ENCODE measurements at places on chromosomes 2 and 18. TPM values are rescaled to one million over a fixed set of nuclear protein-coding genes. Genes with fewer than 3 reads are reported as not detected.
A peak's percentile ranks its signal among the peaks of the same experiment; 100 is the strongest.

ZNF513 gene
- 12.6 TPM for total RNA-seq

DNA sequence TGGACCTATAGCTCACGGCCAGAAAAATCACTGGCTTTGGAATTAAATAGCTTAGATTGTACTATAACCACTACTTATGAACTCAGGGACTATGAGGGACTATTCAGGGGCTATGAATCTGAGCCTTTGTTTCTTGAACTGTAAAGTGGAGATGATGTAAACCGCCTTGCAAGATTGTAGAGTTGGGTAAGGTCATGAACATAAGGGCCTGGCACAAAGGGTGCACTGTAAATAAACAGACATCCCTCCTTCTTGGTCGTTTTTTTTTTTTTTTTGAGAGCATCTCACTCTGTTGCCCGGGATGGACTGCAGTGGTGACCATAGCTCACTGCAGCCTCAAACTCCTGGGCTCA is 2.8 kb downstream of the TMEM177 start:
- peaks cover 5% of the 10 kb centered on the region for H3K27me3 ChIP-seq
- DNase-seq: no peak
- H3K4me3 ChIP-seq: no peak overlapping the region
- peaks cover 27% of the 10 kb centered on the region for H3K4me1 ChIP-seq

GRCh38 chr18:58152216-58152615 is 108.2 kb downstream of the NEDD4L start:
- no peaks in the 10 kb centered on the region for H3K36me3 ChIP-seq
- H3K4me3 ChIP-seq: no peak overlapping the region
- no peak for DNase-seq
- no peaks in the 10 kb centered on the region for H3K4me1 ChIP-seq

DNA sequence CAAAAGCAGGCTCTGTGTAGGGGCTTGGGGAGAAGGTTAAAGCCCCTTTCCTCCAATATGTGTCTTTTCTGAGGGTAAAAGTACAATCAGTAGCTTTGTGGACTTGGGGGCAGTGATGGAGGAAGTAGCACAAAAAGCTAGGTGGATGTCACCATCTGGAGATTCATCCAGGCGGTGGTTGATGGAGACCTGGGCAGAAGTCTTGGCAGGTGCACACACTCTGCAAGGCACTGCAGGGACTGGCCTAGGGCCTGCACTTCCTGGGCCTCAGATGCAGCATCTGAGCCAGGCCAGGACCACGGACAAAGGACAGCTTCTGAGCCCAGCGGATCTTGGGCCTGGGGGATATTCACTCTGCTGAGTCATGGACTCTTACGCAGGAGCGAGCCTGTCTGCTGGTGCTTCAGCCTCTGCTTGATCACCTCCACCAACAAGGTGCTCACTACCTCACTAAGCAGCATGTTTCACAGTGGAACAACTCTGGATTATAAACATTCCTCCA is 391.1 kb downstream of the TNS1 start:
- no peak overlapping the region for H3K27ac ChIP-seq
- peaks cover 36% of the 10 kb centered on the region for H3K27me3 ChIP-seq
- no peak overlapping the region for H3K4me3 ChIP-seq
- H3K4me1 ChIP-seq: peaks cover 3% of the 10 kb centered on the region
- no peaks in the 10 kb centered on the region for H3K36me3 ChIP-seq

GRCh38 chr18:61556862-61557261 is 223.6 kb downstream of the CDH20 start:
- no peaks in the 10 kb centered on the region for H3K27me3 ChIP-seq
- DNase-seq: no peak
- H3K36me3 ChIP-seq: peaks cover 12% of the 10 kb centered on the region
- no peak overlapping the region for H3K27ac ChIP-seq

DNA sequence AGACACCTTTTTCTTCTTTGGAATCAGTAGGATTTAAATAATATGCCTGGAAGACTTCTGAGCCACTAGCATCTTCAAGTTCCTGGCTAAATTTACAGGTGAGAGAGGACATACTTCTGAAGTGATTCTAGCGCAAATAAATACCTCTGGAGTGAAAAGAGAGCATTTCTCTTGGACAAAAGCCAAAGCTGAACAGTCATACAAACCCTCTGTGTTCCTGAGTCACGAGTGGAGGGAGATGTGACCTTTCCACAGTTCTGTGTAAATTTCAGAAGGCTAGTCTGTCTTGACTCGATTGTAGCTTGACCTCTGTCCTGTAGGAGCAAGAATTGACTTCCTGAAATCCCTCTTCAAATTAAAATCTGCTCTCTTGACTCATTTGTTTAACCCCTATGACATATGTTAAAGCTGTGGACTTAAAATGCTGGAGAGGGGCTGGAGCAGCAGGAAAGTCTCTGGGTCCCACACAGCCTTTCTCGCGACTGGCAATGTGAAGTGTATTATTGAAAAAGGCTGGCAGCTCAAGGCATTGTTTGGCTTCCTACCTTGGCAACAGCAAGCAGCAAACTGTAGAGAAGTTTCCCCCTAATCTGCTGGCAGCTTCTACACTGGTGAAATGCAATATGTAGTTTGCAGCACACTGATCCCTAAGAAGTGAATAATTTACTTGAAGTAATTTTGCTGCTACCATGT is 79.6 kb upstream of the GCFC2 start:
- no peaks in the 10 kb centered on the region for H3K27me3 ChIP-seq
- H3K4me3 ChIP-seq: no peak overlapping the region
- no peaks in the 10 kb centered on the region for H3K4me1 ChIP-seq
- no peaks in the 10 kb centered on the region for H3K36me3 ChIP-seq

GRCh38 chr18:44817831-44818473 is 137.3 kb downstream of the SETBP1 start:
- H3K27ac ChIP-seq: no peak overlapping the region
- no peaks in the 10 kb centered on the region for H3K4me1 ChIP-seq
- no peak for DNase-seq
- peaks cover 6% of the 10 kb centered on the region for H3K27me3 ChIP-seq

GRCh38 chr2:152497481-152498052 is 162.6 kb downstream of the FMNL2 start:
- no peak overlapping the region for H3K4me3 ChIP-seq
- no peaks in the 10 kb centered on the region for H3K36me3 ChIP-seq

PIEZO2 gene
- total RNA-seq: not detected

- H3K4me1 ChIP-seq: peaks cover 9% of the 10 kb centered on the region
- DNase-seq: peak; percentile 3
- no peaks in the 10 kb centered on the region for H3K27me3 ChIP-seq
- no peaks in the 10 kb centered on the region for H3K36me3 ChIP-seq
- peak overlapping the region; percentile 29 for H3K27ac ChIP-seq
Measured at GRCh38 chr2:72515696-72516095, 310.1 kb downstream of the EXOC6B start.

GRCh38 chr2:233165895-233166661 is 85.4 kb upstream of the ATG16L1 start:
- H3K27ac ChIP-seq: no peak overlapping the region
- no peak for DNase-seq
- no peak overlapping the region for H3K4me3 ChIP-seq
- H3K36me3 ChIP-seq: no peaks in the 10 kb centered on the region
- H3K27me3 ChIP-seq: peaks cover 19% of the 10 kb centered on the region
- H3K4me1 ChIP-seq: no peaks in the 10 kb centered on the region

PDE6D gene
- total RNA-seq: 20.5 TPM

- no peak for DNase-seq
- H3K36me3 ChIP-seq: no peaks in the 10 kb centered on the region
- H3K27me3 ChIP-seq: peaks cover 20% of the 10 kb centered on the region
- H3K4me3 ChIP-seq: no peak overlapping the region
- H3K4me1 ChIP-seq: no peaks in the 10 kb centered on the region
Measured at GRCh38 chr2:219828127-219828526, 200.7 kb downstream of the SLC4A3 start.

GNAL gene
- 0.09 TPM for total RNA-seq

DNA sequence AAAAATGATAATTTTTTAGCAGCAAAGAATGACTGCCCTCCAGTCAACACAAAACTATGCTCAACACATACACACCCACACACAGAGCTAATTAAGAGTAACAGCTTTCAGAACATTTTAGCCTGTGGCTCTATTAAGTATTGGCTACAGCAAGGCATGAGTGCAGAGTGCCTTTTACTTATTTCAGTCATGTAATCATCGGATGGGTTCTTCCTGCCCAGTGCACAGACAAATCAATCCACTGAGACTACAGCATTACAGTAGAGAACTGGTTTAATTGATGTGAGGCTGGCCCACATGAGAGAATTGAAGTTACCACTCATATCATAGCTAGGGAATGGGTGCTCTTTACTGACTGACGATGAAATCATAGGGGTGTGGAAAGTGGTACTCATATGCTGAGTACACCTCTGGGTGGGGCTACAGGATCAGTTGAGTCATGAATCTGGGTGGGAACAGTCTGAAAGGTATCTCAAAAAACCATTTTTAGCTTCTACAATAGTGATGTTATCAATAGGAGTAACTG is 241.0 kb downstream of the FSIP2 start:
- H3K36me3 ChIP-seq: no peaks in the 10 kb centered on the region
- no peak for DNase-seq
- no peaks in the 10 kb centered on the region for H3K4me1 ChIP-seq
- no peaks in the 10 kb centered on the region for H3K27me3 ChIP-seq
- H3K4me3 ChIP-seq: no peak overlapping the region

GRCh38 chr18:55857956-55858355 is 270.0 kb upstream of the TCF4 start:
- peaks cover 85% of the 10 kb centered on the region for H3K4me1 ChIP-seq
- no peak overlapping the region for H3K27ac ChIP-seq
- no peak for DNase-seq
- H3K36me3 ChIP-seq: no peaks in the 10 kb centered on the region
- no peaks in the 10 kb centered on the region for H3K27me3 ChIP-seq

GRCh38 chr2:96763511-96764252 is 3.0 kb downstream of the CNNM4 start:
- no peaks in the 10 kb centered on the region for H3K36me3 ChIP-seq
- peak overlapping the region; percentile 76 for H3K4me3 ChIP-seq
- peak; percentile 12 for DNase-seq
- no peaks in the 10 kb centered on the region for H3K27me3 ChIP-seq
- H3K27ac ChIP-seq: peak overlapping the region; percentile 49
- H3K4me1 ChIP-seq: peaks cover 46% of the 10 kb centered on the region

GRCh38 chr2:47221039-47221438 is 65.9 kb upstream of the STPG4 start:
- no peak overlapping the region for H3K4me3 ChIP-seq
- peaks cover 2% of the 10 kb centered on the region for H3K27me3 ChIP-seq
- H3K27ac ChIP-seq: peak overlapping the region; percentile 71
- peak; percentile 74 for DNase-seq

PROM2 gene
- total RNA-seq: 0.18 TPM

GRCh38 chr2:70069049-70069448 is 18.2 kb upstream of the PCBP1 start:
- H3K4me3 ChIP-seq: no peak overlapping the region
- no peak for DNase-seq
- H3K27me3 ChIP-seq: no peaks in the 10 kb centered on the region
- H3K27ac ChIP-seq: no peak overlapping the region

GRCh38 chr2:230920167-230920566 is 4.9 kb downstream of the GPR55 start:
- no peaks in the 10 kb centered on the region for H3K36me3 ChIP-seq
- DNase-seq: no peak
- no peak overlapping the region for H3K4me3 ChIP-seq
- peaks cover 6% of the 10 kb centered on the region for H3K4me1 ChIP-seq

DNA sequence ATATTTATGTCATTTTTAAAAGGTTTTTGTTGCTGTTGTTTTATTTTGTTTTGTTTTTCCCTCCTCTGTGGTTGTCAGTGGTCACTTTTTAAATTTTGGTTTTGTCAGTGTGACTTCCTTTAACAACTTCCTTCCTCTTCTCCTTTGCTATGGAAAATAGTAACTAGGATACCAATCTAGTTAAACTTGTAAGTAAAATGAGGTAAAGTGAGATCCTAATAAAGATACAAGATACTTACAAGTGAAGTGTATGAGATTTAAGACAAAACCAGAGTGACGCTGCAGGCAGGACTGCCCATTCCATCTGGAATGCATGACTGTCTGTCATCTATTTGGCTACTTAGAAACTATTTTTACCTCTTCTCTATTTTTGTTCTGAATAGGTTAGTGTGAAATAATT is 30.6 kb upstream of the CREB1 start:
- no peaks in the 10 kb centered on the region for H3K36me3 ChIP-seq
- H3K27ac ChIP-seq: peak overlapping the region; percentile 50
- no peaks in the 10 kb centered on the region for H3K27me3 ChIP-seq
- no peak for DNase-seq
- H3K4me1 ChIP-seq: peaks cover 34% of the 10 kb centered on the region

- H3K27me3 ChIP-seq: no peaks in the 10 kb centered on the region
- H3K27ac ChIP-seq: no peak overlapping the region
- peaks cover 12% of the 10 kb centered on the region for H3K4me1 ChIP-seq
Measured at GRCh38 chr2:6554466-6554865, 311.2 kb downstream of the CMPK2 start.

RUFY4 gene
- not detected for total RNA-seq

CCDC138 gene
- 3.3 TPM for total RNA-seq

GRCh38 chr2:8729939-8730338 is 48.1 kb downstream of the ID2 start:
- no peak overlapping the region for H3K27ac ChIP-seq
- H3K4me1 ChIP-seq: no peaks in the 10 kb centered on the region
- H3K4me3 ChIP-seq: no peak overlapping the region
- H3K27me3 ChIP-seq: peaks cover 2% of the 10 kb centered on the region

- DNase-seq: no peak
- no peak overlapping the region for H3K27ac ChIP-seq
- peaks cover 48% of the 10 kb centered on the region for H3K4me1 ChIP-seq
Measured at GRCh38 chr2:8659092-8659734, 22.6 kb upstream of the ID2 start.

ADRA2B gene
- total RNA-seq: not detected

GRCh38 chr2:42872721-42873120 is 80.3 kb upstream of the HAAO start:
- peaks cover 18% of the 10 kb centered on the region for H3K36me3 ChIP-seq
- no peak for DNase-seq
- H3K27ac ChIP-seq: no peak overlapping the region
- no peaks in the 10 kb centered on the region for H3K27me3 ChIP-seq
- H3K4me3 ChIP-seq: no peak overlapping the region

DNA sequence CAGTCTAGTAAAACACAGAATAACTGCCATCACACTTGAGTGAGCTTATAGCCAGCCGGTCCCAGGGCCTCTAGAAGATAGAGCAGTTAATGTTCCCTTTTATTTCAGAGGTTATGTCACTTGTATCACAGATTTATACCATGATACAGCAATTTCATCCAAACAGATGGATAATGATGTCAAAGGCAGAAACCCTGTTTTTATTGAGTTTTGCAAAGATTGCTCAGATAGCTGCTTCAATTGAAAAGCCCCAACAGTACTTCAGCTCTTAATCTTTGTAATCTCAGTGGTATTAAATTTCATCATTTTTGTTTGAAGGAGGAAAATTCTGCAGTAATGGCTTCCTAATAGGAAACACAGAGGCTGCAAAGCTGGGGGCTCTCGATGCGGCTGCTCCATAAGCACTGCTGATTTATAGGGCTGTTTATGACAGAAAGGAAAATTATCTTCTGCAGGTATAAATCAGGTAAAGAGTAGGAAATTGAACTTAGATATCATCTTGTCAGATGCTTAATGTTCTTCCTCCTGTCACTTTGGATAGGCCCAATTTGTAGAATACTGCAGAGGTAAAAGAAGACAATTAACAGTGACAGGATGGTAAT is 112.3 kb downstream of the LNPK start:
- H3K36me3 ChIP-seq: no peaks in the 10 kb centered on the region
- H3K27me3 ChIP-seq: no peaks in the 10 kb centered on the region
- peaks cover 11% of the 10 kb centered on the region for H3K4me1 ChIP-seq
- no peak overlapping the region for H3K27ac ChIP-seq
- H3K4me3 ChIP-seq: no peak overlapping the region
- DNase-seq: no peak

Data from HFFc6 (cell line).